Suppressor macrophage (primary cell): ENCODE measurements at places on chromosomes 3 and 15.

DNA sequence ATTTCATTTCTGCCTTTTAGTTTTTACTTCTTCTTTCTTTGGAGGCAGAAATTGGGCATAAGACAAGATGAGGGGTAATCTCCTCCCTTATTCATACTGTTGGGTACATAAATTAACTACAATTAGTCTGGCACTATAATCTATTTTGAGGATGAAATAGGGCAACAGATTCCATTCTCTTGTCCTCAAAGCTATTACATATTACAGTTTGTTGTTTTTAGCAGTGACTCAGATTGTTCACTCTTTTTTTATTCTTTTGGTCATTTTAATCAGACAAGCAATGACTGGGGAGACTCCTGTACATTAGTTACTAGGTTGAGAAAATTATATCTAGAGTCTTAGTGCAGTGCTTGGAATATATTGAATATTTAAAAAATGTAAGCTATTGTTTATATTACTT, 556.0 kb downstream of the OTOL1 start:
- no peak for DNase-seq

GRCh38 chr3:172726380-172726779, 15.5 kb upstream of the NCEH1 start:
- DNase-seq = peak; percentile 63

DNA sequence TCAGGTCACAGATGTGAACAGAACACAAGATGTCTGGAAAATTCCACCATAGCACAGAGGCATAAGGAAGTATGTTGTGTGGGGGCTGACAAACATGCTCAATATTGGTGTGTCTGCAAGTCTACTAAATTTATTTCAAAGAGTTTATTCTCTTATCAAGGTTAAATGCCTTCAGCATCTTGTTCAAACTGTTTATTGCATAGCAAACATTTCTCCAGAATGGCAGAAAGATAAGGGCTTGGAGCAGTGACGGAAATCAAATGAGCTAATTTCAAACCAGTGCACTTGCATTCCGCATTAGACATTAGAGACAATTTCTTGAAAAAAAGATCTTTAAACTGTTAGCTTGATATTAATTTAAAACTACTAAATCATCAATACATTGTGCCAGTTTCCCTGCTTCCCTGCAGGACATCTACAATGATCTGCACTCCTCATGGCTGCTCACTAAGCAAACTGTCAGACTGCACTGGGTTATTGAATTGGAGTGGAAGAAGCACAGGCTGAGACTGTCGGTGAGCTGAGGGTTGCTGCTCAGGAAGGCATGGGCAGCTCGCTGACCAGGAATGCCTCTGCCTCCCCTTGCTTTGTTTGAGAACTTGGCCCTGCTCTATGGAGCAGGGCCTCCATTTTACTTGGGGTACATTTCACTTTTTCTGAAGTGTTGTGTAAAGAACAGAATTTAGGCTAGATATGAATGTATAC, 89.4 kb downstream of the KCNAB1 start:
- no peak for DNase-seq

DNA sequence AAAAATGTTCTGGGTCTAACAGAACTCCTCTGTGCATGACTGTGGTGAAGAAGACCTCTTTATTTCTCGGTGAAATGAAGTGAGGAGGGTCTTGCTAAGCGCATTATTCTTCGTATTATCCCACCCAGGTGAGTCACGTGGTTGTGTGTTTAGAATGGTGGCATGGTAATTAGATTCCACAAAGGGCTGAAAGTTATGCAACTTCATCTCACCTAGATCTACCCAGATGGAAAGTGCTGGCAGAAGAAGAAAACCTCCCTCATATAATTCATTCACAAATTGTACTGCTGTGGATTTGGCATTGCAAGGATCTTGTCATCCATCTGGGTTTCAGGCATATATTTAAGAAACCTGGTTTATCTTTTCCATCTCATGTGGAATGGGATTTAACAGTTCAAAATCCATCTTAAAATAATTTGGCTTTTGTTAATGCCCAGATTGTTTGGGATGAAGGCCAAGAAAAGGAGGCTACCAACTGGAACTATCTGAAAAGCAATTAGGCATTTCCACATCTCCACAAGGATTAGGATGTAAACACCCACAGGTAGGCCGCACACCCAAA, 175.3 kb downstream of the PLCL2 start:
- DNase-seq = no peak

GRCh38 chr3:179455954-179456353, 4.7 kb upstream of the GNB4 start:
- no peak for DNase-seq
